ENCODE measurements at places on chromosomes 5 and 9. TPM values are rescaled to one million over a fixed set of nuclear protein-coding genes. Genes with fewer than 3 reads are reported as not detected.

The FAM78A gene
- total RNA-seq: 6.5 TPM

The PRRX2 gene
- total RNA-seq: 0.38 TPM

The LNPEP gene
- total RNA-seq: 60.4 TPM

The IL4 gene
- not detected for total RNA-seq

The MRPL22 gene
- total RNA-seq: 15.0 TPM

The ENHO gene
- 0.29 TPM for total RNA-seq
